ENCODE measurements at places on chromosomes 2 and 18. TPM values are rescaled to one million over a fixed set of nuclear protein-coding genes. Genes with fewer than 3 reads are reported as not detected.

- DNase-seq = peak; percentile 74
Measured at GRCh38 chr2:109736177-109736827, 57.8 kb upstream of the RGPD5 start.

- no peak for DNase-seq
Measured at GRCh38 chr18:78818961-78819360, 160.7 kb upstream of the SALL3 start.

Gene RETSAT
- 40.8 TPM for polyA plus RNA-seq

- DNase-seq = no peak
Measured at GRCh38 chr2:63865159-63865799, 23.6 kb downstream of the UGP2 start.

DNA sequence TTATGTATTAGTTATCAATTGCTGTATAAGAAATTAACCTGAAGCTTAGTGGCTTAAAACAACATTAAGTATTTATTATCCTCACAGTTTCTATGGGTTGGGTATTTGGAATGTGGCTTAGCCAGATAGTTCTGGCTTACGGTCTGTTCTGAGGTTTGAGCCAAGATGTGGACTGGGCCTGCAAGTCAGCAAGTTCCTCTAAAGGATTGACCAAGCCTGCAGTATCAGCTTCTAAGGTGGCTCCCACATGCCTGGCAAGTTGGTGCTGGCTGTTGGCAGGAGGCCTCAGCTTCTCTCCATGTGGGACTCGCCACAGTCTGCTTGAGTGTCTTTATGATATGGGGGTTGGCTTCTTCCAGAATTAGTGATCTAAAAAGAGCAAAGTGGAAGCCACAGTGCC, 45.0 kb upstream of the TCF4 start:
- DNase-seq = no peak

Gene KIF1A
- 0.26 TPM for polyA plus RNA-seq

DNA sequence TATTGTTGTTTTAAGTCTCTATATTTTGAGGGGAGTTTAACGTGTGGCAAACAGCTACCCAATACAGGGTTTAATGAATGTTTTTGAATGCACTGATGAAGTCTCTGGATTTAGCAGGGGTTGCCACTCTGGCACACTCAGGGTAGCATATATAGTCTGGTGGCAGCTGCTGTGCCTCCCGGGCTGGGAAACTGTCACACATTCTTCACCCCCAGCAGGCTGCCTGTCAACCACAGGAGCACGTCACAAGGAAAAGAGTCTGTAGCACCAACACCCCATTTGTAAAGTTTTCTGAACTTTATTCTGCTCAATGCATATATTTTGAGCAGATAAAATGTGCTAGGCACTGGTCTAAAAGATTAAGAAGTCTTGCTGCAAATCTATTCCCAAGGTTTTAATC, 39.3 kb downstream of the NGEF start:
- DNase-seq = no peak

Gene GRHL1
- polyA plus RNA-seq = 0.84 TPM

DNA sequence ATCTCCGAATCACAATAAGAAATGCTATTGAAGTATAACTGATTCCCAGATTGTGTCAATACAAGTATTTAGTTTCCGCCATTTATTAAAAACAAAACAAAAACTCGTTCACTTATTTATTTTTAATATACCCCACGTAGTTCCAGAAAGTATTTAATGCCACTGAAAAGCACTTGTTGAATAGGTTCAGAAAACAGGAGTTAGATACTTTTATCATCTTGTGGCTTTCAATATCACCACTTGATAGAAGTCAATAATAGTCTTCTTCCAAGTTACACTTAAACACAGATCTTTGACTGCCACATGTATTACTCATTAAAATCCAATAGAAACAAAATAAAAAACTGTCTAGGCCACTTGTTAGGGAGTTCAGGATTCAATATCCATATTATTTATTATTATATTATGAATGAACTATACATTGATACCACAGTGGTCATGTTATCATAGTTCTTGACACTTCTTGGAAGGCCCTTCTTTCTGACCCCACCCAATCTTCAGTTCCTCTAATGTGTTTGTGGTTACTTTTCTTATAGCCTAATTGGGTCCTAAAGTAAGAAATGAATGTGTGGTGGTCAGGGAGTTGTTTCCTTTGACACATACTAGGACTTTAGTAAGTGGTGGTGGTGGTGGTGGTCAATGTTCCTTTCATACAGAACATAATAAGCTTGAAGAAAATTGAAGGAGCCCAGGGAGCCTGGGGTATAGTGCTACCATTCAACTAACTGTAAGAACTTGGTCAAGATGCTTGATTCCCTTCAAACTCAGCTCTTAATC, 221.3 kb upstream of the ITGA4 start:
- DNase-seq = no peak

DNA sequence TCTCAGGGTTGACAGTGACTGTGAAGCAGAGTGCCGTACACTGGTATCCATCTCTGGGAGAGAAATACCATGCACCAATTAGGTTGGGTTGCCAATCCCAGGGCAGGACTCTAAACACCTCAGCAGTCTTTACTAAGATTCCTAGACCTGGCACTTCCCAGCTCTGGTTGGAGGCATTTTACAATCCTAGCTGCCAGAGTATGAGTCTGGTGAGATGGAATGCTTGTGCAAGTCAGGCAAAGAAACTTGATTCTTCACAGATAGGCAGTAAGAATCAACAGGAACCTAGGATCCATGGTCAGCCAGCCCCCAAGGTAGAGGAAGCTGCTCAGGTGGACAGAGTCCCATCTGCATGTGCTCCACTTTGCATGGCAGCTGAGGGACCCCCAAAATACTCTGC, 6.0 kb upstream of the UGT1A5 start:
- DNase-seq = peak; percentile 72

GRCh38 chr2:137674991-137675390, 289.3 kb upstream of the HNMT start:
- DNase-seq = no peak

GRCh38 chr18:27595113-27595838, 410.2 kb upstream of the CHST9 start:
- no peak for DNase-seq

Measured in A549 (cell line).